Uterus (tissue), 4 donors: ENCODE measurements at places on chromosomes 2 and 18. TPM values are rescaled to one million over a fixed set of nuclear protein-coding genes. Genes with fewer than 3 reads are reported as not detected.

GRCh38 chr18:8928847-8929780 is 173.4 kb upstream of the NDUFV2 start:
- no peak overlapping the region for H3K4me3 ChIP-seq
- no peaks in the 10 kb centered on the region for H3K36me3 ChIP-seq
- H3K27me3 ChIP-seq, result no peaks in the 10 kb centered on the region
- H3K4me1 ChIP-seq, result no peaks in the 10 kb centered on the region

- no peaks in the 10 kb centered on the region for H3K27me3 ChIP-seq
- H3K36me3 ChIP-seq, result no peaks in the 10 kb centered on the region
- peaks cover 8% of the 10 kb centered on the region for H3K4me1 ChIP-seq
- H3K27ac ChIP-seq, result no peak overlapping the region
These were observed 53.0 kb upstream of the ZFP36L2 start for GRCh38 chr2:43279317-43279840.

M1AP gene
- not detected for total RNA-seq

DNA sequence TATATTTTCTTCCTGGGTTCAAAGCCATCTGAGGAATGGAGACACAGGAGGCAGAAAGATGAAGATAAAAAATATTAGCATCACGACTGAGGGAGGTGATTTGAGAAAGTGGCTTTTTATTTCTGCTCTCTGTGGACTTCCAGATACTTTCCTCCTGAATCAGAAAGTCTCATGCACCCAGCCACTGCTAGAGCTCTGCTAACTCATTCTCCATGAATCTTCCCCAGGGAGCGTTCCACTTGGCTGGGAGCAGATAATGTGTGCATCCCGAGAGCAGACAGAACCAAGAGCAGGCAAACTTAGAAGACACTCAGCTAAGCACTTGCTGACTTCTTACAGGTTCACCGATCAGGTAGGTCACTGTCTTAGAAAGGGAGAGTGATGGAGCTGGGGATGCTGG is 264.1 kb upstream of the THUMPD2 start:
- H3K36me3 ChIP-seq, result no peaks in the 10 kb centered on the region
- H3K4me1 ChIP-seq, result no peaks in the 10 kb centered on the region
- no peak overlapping the region for H3K4me3 ChIP-seq
- DNase-seq, result no peak
- no peaks in the 10 kb centered on the region for H3K27me3 ChIP-seq

EN1 gene
- not detected for total RNA-seq

- no peaks in the 10 kb centered on the region for H3K4me1 ChIP-seq
- DNase-seq, result no peak
- no peak overlapping the region for H3K27ac ChIP-seq
- H3K36me3 ChIP-seq, result no peaks in the 10 kb centered on the region
- H3K4me3 ChIP-seq, result no peak overlapping the region
These were observed 385.2 kb downstream of the ARHGAP15 start for GRCh38 chr2:143514413-143514812.

MYOM1 gene
- total RNA-seq, result 15.8 TPM

- H3K4me3 ChIP-seq, result no peak overlapping the region
- no peak for DNase-seq
- H3K27ac ChIP-seq, result no peak overlapping the region
- no peaks in the 10 kb centered on the region for H3K36me3 ChIP-seq
- H3K27me3 ChIP-seq, result no peaks in the 10 kb centered on the region
These were observed 541.6 kb downstream of the SLC4A3 start for GRCh38 chr2:220168891-220169546.
